NCI-H446 (cell line): ENCODE measurements at places on chromosomes 2 and 18.

- DNase-seq = no peak
These were observed 42.2 kb downstream of the BIN1 start for GRCh38 chr2:127064642-127065250.

GRCh38 chr18:45050712-45051601 lies 370.3 kb downstream of the SETBP1 start:
- peak; percentile 82 for DNase-seq

DNA sequence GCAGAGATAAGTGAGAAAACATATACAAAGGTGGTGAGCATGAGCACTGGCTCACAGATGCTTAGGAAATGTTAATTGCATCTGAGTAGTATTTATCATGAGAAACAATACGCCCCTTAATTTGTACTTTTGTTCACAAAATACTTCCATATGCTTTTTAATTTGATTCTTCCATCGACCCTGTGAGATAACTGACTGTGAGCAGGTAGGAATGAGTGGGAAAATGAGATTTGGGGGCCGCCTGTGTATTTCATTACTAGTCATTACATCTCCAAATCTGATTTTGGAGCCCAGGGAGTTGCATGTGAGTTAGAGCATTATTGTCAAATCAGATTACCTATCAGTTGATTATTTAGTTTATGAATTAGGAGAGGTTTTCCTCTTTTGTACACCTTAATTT lies 36.7 kb upstream of the NPC1 start:
- no peak for DNase-seq

- no peak for DNase-seq
These were observed 492.3 kb upstream of the ZEB2 start for GRCh38 chr2:145012214-145012670.

DNA sequence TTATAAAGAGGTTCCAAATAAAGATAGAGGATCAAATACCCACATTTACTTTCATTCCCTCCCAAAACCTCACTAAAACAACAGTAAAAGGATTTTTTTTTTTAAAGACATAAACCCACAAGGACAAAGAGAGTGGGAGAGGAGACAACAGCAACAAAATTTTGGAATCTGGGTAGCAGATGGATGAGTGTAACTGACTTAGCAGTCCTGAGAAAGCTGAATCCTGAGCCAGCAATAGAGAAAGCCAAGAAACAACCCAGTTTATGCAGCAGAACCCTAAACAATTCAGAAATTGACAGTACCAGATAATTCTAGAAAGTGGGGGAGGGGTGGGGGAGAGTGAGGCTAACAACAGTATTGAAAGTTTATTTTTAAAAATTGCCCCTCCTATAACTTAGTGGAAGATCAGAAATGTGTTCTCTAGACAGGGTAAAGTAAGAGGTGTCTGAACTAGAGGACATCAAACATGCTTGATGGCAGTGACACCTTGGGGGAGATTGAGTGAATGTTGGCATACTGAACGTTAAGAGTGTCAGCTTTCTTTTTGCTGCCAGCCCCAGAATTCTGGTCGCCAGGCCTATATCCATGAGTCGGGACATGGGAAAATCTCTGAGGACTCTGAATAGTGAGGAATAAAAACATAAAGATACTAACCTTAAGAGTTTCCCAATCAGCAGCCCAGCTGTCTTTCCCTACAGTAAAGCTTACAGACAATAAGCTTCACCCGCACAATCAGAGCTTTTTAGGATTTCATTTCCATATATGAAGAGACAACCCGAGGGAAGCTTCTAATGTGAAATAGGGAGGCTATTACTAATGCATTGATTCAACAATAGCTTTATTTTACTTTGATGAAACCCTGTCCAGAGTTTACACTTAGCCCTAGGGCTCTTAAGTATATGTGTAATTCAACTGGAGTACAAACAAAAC lies 128.0 kb upstream of the ALPP start:
- no peak for DNase-seq

DNA sequence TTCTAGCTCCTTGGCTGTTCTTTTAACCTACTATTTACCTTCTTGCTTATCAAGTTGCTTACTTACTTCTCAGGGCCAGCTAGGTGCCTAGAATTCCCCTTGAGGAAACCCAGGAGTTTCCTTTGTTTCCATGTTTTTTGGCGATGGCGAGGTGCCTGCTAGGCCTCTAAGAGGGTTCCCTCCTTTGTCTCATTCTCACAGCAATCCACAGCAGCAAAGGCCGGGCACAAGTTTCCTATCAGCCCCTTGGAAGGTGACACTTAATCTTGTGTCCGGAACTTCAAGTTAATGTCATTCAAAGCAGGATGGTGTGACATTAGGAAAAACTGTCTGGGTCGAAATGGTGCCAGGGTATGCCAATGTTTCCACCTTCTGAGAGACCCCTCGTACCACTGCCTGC lies 101.9 kb upstream of the EPC2 start:
- DNase-seq = no peak

DNA sequence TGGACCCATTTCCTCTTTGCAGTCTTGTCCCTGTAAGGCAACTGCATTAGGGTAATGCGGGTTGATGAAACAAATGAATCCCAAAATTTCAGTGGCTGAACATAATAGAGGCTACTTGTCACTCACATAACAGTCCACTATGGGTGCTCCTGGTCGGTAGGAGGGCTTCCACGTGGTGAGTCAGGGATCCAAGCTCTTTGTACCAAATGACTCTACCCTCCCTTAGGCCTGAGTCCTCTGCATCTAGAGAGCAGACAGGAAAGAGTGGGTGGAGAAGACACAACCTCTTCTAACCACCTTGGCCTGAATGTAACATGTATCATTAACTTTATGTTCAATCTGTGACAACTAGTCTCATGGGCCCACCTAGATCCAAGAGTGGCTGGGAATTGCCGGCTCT lies 86.2 kb upstream of the HAAO start:
- DNase-seq = no peak

DNA sequence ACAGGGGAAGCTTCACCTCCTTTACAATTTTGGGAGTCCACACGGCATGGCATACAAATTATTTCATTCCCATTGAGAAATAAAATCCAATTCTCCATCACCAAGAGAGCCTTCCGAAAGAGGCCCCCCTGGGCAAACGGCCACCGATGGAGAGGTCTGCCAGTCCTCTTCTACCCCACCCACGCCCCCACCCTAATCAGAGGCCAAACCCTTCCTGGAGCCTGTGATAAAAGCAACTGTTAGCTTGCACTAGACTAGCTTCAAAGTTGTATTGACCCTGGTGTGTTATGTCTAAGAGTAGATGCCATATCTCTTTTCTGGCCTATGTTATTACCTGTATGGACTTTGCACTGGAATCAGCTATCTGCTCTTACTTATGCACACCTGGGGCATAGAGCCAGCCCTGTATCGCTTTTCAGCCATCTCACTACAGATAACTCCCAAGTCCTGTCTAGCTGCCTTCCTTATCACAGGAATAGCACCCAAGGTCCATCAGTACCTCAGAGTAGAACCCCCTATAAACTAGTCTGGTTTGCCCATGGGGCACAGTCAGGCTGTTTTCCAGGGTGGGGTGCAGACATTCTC lies 58.3 kb downstream of the BCL11A start:
- DNase-seq = no peak

DNA sequence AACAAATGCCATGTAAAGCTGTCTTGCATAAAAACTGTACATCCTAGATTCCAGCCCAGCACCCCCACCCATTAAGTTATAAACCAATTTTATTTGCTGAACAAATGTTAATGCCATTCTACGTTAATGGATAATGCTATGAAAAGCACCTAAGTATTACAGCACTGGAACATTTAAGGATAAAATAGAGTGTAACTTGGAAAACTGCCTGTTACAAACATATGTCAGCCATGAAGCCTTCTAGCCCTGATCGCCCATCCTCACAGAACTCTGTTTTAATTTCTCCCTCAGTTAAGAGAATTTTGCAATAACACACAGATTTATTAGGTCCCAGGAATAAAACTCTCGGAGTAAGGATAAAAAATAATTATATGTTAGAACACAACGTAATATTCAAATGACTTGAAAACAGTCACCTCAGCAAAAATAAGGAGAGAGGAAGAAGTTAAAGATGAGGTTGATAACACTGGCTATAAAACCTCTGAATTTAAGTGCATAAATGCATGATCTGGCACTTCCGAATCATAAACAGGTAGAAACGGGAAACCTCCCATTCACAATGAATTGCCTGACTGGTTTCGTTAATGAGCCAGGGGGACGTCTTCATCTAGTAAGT lies 308.7 kb downstream of the AFF3 start:
- no peak for DNase-seq

DNA sequence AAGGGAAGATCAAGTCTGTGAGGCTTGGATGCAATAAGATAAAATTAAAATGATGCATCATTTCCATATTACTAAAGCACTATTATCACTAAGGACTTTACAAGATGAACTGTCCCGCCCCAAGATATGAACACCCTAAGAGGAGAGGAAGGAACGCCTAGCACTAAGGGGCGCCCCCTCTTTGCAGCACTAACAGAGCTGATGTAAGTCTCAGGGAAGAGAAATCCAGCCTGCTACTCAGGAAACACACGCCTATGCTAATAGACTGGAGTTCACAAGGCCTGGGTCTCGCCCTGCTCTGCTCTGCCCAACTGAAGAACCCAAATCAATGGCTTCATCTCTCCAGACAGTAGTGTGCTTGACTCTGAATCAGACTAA lies 6.1 kb downstream of the INO80C start:
- no peak for DNase-seq

DNA sequence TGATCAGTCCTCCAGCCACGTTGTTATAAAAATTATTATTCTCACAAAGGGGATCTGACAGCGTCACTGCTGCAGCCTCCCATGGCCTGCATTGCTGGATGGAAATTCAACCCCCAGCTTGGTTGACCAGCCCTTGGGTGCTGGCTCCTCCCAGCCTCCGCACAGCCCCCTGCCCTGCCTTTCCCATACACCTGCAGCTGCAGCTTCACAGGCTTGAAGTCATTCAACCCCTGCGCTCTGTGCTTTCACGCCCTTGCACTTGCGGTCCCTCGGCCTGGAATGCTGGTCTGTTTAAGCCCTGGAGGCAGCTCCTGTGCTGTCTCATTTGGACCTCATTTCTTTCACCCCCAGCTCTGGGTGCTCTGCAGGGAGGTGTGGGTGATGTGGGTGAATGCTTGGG lies 860 bp upstream of the CD8A start:
- no peak for DNase-seq

GRCh38 chr2:158671360-158672245 lies 123.5 kb upstream of the DAPL1 start:
- no peak for DNase-seq

DNA sequence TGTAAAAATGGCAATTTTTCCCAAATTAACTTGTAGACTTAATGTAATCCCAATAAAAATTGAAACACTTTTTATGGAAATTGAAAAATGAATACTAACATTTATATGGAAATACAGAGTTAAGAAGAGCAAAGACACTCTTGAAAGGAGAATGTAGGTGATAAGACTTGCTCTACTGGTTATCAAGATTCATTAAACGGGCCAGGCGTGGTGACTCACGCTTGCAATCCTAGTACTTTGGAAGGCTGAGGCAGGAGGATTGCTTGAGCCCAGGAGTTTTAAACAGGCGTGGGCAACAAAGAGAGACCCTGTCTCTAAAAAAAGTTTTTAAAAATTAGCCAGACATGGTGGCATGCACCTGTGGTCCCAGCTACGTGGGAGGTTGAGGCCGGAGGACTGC lies 29.5 kb upstream of the ZNF396 start:
- DNase-seq = no peak
